ENCODE measurements at places on chromosomes 6 and 20.
A peak's percentile ranks its signal among the peaks of the same experiment; 100 is the strongest.

DNA sequence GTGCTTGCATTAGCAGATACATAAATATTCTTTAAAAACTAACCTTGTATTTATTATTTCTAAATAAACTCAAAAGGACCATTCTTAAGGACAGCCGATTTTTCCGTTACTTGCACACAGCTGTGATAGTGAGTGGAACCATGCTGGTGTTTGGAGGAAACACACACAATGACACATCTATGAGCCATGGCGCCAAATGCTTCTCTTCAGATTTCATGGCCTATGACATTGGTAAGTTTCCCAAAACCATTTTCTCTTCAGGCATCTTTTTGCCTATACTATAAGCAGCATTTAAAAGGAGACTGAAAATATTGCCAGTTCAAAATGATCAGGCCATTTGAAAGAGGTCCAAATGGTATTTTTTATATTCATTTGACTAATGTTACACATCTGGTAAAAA is 92.3 kb downstream of the ATRN start:
- no peak for DNase-seq

- no peak for DNase-seq
Observed at GRCh38 chr6:34235307-34236130, 1.2 kb upstream of the HMGA1 start.

GRCh38 chr6:33014841-33015634 is 5.6 kb upstream of the HLA-DOA start:
- peak; percentile 60 for DNase-seq

- no peak for DNase-seq
Observed at GRCh38 chr6:139271056-139271455, 20.7 kb downstream of the TXLNB start.

DNA sequence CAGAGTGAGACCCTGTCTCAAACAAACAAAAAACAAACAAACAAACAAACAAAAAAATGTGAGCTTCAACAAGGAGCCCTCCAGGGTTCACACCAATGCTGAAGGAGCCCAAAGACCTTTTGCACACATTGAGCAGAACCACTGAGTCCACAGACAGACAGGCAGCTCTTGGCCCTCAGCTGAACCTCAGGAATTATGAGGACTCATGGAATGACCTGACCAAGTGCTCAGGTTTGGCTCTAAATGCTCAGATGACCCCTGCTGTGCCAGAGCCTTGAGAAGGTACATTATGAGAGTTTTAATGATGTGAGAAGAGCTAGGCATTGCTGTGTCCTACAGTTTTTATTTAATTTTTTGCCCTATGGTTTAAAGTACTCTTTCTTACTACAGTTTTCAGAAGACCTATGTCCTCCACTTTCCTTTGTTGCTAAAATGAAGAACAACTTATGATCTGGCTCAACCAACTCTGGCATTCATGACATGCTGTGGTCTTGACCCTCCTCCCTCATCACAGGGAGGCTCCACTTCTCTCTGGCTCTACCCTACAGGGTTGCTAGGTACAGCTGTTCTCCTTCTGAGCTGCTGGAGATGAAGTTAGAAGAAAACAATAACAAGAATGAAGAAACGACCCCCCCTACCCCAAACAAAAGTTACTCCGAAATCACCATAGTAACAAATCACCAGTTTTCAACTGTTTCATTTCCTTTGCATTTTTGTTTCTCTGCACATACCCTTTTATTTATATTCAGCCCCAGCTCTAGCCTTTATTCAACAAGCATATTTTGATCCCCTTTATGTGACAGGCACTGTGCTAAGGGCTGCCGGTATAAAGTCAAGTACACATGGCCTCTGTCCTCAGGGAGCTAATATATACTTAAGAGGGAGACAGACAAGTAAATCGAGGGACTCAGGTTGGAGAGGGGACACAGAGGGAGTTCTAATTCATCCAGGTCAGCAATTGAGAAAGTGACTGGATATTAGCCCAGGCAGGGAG is 128.7 kb upstream of the TRAF3IP2 start:
- DNase-seq = no peak

DNA sequence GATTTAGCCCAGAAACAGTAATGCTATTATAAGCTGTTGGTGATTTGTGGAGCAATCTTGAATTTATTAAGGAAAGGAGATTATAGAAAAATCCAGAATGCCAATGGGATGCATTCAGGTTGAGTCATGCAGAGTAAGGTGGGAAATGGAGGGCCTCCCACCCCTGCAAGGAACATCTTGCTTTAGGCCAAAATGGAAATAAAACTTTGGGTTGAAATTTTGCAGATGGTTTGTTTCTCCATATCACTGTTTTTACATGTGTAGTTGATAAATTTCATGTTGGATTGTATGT is 152.4 kb downstream of the BCAS1 start:
- DNase-seq = no peak

- DNase-seq = no peak
Observed at GRCh38 chr20:8656335-8656734, 412.6 kb upstream of the PLCB4 start.

GRCh38 chr20:62628691-62629090 is 13.6 kb upstream of the SLCO4A1 start:
- no peak for DNase-seq

GRCh38 chr6:105810105-105810921 is 275.8 kb upstream of the PRDM1 start:
- no peak for DNase-seq
